ENCODE measurements at places on chromosomes 2 and 18.

DNA sequence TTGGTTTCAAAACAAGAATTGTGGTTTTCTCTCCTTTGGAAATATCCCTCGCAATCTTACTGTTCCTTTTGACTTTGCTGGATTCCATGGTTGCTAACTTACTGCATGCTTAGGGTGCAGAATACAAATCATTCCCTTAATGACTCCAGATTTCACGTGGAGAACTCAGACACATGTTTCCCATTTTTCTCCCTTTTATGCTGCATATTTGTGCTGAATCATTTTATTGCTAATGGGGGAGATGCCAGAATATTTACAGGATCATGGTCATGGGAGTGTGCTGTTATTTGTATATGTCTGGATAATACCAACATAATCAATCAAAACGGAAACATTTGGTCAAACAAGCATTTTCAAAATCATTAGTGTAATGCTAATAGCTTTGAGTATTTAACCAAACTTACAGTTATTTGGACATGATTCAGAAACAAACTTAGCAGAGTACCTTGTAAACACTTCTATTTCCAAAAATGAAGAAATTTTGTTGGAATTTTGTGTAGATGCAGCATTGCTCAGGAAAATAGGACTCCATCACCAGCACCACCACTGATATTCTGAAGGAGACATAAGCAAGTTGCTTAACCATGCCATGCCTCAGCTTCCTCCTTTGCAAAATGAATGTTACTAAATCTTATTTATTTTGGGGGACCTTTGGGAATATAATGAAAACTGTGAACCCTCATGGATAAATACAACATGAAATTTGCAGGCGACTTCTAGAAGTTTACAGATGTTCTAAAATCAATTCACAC is 122.5 kb upstream of the RND3 start:
- DNase-seq = no peak

- DNase-seq = peak; percentile 57
Measured at GRCh38 chr2:84849271-84849952, 31.5 kb downstream of the TRABD2A start.

GRCh38 chr2:241673189-241673663 is 13.4 kb downstream of the DTYMK start:
- DNase-seq = no peak

GRCh38 chr2:10477443-10478297 is 29.5 kb upstream of the ODC1 start:
- DNase-seq = no peak

DNA sequence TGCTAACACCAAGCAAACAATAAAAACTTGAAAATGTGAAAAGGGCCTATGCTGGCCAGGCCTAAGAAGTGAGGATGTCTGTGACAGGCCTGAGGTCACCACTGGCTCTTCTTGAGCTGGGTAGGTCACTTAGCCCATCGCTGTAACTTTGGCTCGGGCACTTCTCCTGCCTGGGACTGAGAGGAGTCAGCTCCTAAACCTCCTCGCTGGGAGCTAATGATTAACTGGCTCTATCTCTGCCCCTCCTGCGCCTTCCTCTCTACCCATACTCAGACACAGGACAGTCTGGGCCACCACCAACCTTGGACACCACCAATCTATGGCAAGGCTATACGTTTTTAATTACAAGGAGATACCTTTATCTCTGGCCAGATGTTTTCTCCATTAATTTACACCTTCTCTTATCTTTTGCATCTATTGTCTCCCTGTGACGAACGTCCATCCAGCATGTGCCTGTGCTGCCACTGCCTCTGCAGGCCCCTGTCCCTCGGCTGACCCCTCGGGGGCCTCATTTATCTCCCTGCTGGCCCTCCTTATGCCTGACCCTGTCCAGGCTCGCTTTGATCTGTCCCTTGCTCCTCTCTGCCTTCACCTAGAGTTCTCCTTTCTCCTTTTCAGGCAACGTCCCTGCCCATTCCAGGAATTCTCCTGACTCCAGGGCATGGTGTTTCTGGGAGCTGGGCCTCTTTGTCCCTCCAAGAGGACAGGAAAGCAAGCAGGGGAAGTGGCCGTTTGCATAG is 149.1 kb upstream of the GATA6 start:
- no peak for DNase-seq

- DNase-seq = no peak
Measured at GRCh38 chr2:127642706-127643438, 3.1 kb upstream of the GPR17 start.

DNA sequence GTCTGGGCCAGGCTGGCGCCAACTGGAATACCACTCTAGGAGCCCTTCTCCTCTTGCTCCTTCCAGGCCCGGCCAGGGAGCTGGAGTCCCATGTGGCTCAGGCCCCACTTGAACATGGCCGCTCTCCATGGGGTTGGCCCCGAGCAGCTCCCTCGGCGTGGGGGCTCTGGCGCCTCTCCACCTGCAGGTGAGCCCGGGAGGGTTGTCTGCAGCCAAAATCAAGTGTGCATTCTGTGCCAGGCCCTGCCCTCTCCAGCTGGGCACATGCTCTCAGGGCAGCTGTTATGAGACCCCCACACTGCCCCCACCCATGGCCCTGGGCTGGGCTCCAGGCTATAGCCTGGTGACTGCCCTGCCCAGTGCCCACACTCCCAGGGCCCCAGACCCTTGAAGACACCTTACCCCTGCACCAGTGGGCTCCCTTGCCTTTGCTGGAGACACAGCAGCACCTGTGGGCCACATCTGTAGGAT is 45.8 kb upstream of the HS6ST1 start:
- DNase-seq = no peak

GRCh38 chr18:77164763-77165485 is 32.3 kb upstream of the MBP start:
- no peak for DNase-seq

- no peak for DNase-seq
Measured at GRCh38 chr2:17068021-17068420, 402.4 kb upstream of the CYRIA start.

- no peak for DNase-seq
Measured at GRCh38 chr18:74563999-74564398, 29.7 kb downstream of the CNDP1 start.

DNA sequence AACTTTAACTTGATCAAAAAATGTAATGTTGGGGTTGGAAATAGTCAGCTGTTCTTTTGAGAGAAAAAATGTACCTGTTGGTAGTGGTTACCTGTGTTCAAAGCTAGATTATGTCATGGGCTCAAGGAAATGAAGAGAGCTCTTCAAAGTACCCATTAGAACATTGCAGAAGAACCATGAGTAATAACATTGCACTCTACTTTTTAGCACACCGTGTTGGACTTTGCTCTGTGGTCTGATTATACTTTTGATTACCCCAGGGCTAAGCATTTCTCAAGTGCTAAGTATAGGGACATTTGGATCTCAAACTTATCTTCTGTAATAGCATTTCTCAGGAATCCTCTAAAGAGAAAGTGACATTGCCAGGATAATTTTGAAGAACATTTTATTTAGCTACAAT is 1122.8 kb upstream of the CELF4 start:
- DNase-seq = no peak

All from activated CD4-positive, alpha-beta T cell treated with anti-CD3 and anti-CD28 coated beads for 4 hours (primary cell).